Activated CD8-positive, alpha-beta memory T cell treated with anti-CD3 and anti-CD28 coated beads for 1 hour (primary cell): ENCODE measurements at places on chromosomes 16 and 17.

DNA sequence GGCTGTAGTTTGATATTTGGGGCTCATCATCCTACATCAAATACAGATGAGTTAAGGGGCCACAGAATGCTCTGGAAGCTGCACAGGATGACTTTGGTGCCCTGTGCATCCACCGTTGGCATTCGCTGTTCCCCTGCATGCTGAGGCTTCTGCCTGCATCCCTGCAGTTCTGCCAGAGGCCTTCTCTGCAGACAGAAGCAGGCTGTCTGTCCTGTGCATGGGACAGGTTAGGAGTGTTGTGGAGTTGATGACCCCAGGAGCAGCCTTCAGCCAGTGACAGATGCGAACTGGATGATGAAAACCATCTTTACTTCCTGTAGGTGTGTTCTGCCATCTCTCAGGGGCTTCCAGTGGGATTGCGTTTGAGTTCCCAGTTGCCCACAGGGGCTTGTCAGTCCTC lies 13.6 kb upstream of the TNS4 start:
- no peak for DNase-seq

- no peak for DNase-seq
Measured at GRCh38 chr16:79811541-79811940, 211.0 kb upstream of the MAF start.

GRCh38 chr17:66777689-66778225 lies 57.2 kb upstream of the CACNG5 start:
- no peak for DNase-seq

- DNase-seq, result no peak
Measured at GRCh38 chr16:13919330-13919682, 648 bp upstream of the ERCC4 start.

DNA sequence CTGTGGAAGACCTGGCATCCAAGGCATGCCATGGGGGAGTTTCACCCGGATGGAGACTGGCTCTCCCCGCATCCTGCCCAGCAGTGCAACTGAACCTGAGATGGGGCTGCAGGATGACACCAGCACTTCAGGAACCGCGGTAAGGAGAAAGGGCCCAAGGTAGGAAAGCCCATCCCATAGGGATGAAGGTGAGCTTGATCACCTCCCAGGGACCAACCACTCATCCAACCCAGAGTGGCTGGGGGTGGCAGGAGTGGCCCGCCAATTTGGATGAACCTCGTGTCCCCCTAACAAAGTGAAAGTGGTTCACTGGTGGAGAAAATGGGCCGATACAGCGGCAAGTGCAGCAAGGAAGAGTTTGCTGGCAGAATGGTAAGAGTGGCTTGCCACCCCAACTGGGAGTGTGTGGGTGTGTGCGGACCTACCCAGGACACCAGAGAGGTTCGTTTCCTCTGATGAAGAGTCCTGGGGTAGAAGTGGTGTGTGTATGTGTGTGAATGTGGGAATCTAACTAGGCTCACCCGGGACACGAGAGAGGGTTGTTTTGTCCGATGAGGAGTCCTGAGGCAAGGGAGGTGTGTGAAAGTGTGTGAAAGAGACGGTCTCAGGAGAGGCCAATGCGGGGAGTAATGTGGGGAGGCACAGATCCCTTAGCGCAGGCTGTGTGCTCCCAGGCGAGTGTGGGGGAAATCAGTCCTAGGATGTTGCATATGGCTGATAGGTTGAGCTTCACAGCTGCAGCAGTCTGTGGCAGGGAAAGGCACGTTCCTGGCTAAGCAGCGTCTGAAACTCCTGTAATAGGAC lies 22.6 kb downstream of the ACSM1 start:
- no peak for DNase-seq

DNA sequence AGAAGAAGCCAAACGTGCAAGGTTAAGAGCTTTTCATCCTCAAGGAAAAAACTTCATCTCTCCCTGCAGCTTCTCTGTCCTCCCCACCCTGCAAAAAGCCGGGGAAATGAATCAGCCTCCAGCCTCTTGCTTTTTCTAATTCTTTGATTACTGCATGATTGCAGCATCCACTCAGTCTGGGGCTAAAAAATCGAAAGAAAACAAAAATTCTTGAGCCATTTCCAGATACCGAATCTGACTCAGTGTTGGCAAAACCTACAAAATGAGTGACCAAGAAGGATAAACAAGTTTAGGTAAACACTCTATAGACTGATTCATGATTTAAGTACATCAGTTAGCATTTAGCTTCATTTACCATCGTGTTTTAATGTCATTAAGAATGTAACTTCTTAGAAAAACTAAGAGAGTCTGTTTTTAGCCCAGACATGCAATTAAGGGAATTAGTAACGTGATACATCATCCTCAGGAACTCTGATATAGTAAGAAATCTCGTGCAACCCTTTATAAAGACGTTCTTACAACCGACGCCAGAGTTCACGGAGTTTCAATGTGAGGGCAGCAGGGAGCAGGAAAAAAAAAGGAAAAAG lies 287.3 kb upstream of the FOXF1 start:
- DNase-seq, result no peak

GRCh38 chr17:33241390-33241789 lies 51.7 kb downstream of the ASIC2 start:
- no peak for DNase-seq

DNA sequence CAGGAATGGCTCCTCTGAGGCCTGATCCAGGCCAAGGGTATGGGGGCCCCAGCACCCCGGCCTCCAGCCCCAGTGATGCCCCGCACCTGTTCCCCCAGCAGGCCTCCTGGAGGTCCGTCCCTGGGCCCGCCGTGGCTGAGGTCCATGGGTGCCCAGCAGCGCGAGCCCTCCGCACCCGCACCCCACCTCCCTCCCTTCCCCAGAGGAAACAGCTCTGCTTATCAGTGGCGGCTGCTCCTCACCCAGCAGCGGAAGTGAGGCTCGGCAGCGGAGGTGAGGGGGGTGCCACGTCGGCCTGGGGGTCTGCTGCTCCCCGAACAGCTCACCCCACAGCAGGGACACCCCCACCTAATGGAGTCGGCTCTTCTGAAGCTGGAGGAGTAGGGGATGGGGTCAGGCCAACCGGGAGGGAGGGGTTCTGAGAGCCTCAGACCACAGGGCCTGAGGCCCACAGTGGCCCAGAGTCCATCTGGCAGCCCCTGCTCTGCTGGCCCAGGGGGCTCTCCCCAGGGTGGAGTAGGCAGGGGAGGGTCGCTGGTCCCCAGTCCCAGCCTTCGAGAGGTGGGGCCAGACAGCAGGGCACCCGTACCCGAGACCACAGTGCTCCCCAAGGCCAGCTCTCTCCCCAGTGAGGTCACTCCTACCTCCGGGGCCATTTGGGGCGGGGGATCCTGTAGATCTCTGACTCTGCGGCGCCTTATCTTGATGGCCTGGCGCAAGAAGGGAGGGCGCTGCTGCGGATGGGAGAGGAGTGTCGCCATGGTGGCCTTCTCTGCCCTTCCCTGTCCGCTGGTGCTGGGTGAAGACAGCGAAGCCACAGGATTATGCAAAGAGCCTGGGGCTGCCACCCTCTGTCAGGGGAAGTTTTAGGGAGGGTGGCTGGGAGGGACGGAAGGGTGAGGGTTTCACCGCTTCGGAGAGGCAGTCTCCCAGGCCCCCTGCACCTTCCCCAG lies at the start of gene UNC13D:
Gene UNC13D, minus strand, starts transcription at position 828 of the 953 bp plus-strand sequence. Its CDS starts 67 bp downstream, at position 761.
- peak; percentile 57 for DNase-seq
